Stimulated activated CD8-positive, alpha-beta memory T cell treated with anti-CD3 and anti-CD28 coated beads, Interleukin-4, amount 100 ng/mL, for 1 hour (primary cell): ENCODE measurements at places on chromosomes 2 and 18.

GRCh38 chr2:20781656-20782265 is 41.1 kb downstream of the LDAH start:
- no peak for DNase-seq

- no peak for DNase-seq
Observed at GRCh38 chr18:37249895-37250618, 315.5 kb downstream of the CELF4 start.

GRCh38 chr2:168622559-168622958 is 166.5 kb downstream of the CERS6 start:
- no peak for DNase-seq

GRCh38 chr2:158723921-158724802 is 71.0 kb upstream of the DAPL1 start:
- DNase-seq = no peak
